Coronary artery (tissue), 2 donors: ENCODE measurements at places on chromosomes 7 and 10.
A peak's percentile ranks its signal among the peaks of the same experiment; 100 is the strongest.

DNA sequence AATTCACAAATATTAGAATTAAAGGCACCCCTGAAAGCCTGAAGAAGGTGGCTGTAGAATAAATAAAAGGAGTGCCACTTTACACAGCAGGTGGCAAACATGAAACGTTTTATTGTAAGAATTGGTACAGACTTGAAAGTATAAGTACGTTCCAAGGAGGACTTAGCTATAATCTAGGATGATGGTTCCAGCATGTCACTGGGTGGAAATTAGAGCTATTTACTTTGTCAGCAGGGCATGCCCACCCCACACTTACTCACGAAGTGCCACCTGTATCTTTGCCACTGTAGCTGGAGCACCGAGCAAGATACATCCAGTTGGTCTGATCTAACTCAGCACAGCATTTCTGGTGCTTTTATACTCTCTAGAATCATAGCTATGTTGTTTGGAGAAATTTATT is 97.8 kb downstream of the GRM8 start:
- DNase-seq, result no peak

GRCh38 chr10:76981251-76981650 is 656.4 kb downstream of the KCNMA1 start:
- DNase-seq, result no peak

DNA sequence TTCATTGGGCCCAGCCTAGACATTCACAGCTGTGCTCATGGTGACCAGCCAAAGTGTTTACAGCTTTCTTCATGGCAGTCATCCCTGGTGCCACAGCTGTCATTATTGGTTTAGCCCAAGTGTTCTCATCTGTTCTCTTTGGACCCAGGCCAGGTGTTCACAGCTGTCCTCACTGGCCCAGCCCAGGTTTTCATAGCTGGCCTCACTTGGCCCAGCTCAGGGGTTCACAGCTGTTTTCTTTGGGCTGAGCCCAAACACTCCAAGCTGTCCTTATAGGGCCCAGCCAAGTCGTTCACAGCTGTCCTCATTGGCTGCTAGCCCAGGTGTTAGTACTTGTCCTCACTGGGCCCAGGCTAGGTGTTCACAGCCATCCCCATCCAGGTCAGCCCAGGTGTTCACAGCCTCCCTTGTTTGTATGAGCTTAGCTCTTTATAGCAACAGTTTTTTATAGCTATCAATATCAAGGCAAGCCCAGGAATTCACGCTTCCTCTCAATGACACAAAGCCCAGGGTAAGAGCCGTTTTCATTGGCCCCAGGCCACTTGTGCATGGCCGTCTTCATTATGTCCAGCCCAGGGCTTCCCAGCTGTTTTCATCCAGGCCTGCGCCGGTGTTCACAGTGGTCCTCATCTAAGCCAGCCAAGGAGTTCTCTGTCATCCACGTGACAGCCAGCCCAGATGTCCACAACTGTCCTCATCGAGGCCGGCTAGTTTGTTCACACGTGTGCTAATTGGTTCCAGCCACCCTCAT is 11.6 kb downstream of the FRG2B start:
- DNase-seq, result no peak

DNA sequence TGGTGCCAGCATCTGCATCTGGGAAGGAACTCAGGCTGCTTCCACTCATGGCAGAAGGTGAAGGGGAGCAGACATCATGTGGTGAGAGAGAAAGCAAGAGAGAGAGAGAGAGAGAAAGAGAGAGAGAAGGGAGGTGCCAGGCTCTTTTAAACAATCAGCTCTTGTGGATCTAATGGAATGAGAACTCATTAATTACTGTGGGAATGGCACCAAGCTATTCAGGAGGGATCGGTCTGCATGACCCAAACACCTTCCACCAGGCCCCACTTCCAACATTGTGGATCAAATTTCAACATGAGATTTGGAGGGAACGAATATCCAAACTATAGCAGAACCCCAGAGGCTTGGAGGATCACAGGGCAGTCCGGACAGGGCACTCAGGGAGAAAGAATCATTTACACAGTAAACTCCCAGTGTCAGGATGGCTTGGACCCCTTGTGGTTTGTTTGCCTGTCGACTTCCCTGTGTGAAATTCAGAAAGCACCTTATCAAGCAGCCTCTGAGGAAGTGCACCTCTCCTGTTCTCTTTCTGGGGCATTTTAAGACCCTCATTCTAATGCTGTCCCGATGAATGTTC is 308.5 kb downstream of the REEP3 start:
- DNase-seq, result no peak

DNA sequence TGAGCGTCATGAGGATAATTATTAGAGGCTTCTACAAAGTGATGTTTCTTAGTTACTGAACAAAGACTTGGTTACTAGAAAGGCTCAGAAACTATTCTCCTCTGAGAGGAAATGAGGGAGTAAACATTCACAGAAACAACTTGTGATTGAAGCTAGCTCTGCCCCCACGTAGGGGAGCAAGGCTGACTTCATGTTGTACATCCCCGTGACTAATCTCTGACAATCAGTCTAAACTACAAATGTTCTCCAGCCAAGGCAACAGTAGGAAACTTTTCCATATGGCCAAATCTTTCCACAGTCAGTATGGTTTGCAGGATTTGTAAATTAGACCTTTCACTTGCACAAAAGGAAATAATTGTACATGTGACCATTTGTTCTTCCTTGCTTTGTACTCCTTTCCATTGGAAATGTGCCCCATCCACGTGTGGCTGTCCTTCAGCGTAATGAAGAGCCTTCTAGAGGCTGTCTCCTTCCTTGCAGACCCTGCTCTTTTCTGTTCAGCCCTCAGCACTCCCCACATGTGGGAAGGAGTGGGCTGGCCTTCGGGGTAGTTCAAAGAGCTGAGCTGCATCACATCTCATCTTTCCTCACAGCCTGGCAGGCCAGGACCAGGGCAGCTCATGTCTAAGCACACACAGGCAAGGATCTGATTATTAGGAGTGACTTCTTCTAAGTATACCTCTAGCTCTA is 93.5 kb downstream of the PCGF5 start:
- no peak for DNase-seq

GRCh38 chr10:101778781-101779543 is 3.0 kb upstream of the FGF8 start:
- peak; percentile 71 for DNase-seq

DNA sequence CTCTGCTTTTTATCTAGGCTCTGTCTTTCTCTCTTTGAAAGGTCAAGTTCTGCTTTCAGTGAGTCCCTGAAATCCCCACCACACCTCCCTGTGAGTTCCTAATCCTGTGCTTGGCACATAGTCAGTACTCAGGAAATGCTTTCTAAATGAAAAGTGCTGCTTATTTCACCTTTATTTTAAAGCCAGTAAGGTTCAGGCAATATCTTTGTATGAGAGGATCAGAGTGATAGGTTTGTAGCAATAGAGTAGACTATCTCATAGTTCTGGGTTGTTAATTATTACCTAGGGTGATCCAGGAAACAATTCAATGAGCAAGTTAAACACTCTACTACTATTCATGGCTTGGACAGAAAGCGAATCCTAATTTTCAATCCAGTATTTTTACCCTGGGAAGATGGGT is 7.4 kb upstream of the LAMB1 start:
- no peak for DNase-seq

GRCh38 chr7:4682621-4683042 is 537 bp downstream of the FOXK1 start:
- no peak for DNase-seq

DNA sequence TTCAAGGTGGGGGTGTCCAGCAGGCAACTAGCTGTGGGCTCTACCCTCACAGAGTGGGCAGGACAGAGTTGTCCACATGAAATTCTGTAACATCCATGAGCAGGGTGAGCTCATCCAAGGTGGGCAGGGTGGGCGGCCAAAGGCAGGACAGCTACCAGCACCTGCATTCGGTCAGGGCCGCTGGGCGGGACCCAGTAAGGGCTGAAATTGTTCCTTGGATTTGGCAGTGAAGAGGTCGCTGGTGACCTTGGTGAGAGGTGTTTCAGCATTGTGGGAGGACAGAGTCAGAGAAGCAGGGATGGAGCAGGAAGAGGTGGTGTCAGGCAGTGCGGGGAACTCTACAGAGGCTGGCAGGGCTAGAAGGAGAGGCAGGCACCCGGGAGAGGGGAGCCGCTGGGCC is 23.9 kb downstream of the ADCYAP1R1 start:
- DNase-seq, result no peak

DNA sequence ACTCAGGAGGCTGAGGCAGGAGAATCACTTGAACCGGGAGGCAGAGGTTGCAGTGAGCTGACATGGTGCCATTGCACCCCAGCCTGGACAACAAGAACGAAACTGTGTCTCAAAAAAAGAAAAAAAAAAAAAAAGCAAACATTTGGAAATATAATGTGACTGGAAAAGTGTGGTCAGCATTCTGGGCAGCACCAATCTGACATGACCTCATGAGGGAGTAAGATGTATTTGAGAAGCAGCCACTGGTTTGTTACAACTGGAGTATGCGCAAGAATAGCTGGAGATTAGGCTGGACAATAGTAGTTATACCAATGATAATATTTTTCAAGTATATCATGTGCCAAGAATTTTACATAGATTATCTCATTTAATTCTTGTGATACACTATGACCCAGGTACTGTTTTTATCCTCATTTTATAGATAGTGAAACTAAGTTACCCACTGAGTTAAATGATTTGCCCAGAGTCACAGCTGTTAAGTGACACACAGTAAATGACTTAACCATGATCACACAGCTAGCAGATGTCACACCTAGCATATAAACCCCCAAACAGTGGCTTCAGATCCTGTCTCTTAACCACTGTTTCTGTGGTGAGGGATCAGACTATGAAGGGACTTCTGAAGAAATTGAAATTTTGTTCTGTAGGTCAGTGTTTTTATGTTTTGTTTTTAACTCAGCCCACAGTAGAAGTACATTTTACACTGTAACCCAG is 11.1 kb downstream of the MCU start:
- no peak for DNase-seq

GRCh38 chr10:22542773-22543172 is 171.6 kb downstream of the PIP4K2A start:
- DNase-seq, result no peak

GRCh38 chr7:139648941-139649425 is 125.5 kb downstream of the CLEC2L start:
- DNase-seq, result no peak

- DNase-seq, result no peak
Measured at GRCh38 chr10:60314069-60314940, 75.4 kb downstream of the ANK3 start.

GRCh38 chr7:47488969-47489342 is 93.0 kb downstream of the TNS3 start:
- no peak for DNase-seq

DNA sequence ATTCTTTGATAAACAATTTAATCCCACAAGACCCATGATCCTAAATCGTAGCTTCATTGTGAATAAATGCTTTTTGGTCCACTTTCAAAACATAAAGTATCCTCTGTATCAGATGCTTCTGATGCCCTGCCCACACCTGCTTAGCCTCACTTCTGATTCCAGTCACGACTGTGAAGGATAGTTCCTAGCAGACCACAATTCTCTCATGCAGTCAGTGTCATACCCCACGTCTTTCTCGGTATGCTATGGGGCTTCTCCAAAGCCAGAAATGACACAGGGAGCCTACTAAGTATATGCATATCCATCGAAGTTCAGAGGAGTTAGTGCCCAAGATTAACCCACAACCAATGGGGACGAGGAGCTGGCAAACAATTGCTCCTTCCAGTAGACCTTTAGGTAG is 27.6 kb upstream of the CTNNA3 start:
- no peak for DNase-seq

- no peak for DNase-seq
Measured at GRCh38 chr10:76649723-76650127, 987.9 kb downstream of the KCNMA1 start.

DNA sequence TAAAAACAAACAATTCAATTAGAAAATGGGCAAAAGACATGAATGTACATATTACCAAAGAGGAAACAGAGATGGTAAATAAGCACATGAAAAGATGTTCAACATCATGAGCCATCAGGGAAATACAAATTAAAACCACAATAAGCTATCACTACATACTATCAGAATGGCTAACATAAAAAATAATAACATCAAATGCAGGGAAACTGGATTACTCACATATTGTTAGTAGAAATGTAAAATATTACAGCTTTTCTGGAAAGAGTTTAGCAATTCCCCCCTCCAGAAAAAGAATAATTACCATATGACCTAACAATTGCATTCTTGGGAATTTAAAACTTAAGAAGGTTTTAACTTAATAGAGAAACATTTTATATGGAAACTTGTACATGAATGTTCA is 232.9 kb upstream of the MTPN start:
- DNase-seq, result no peak

DNA sequence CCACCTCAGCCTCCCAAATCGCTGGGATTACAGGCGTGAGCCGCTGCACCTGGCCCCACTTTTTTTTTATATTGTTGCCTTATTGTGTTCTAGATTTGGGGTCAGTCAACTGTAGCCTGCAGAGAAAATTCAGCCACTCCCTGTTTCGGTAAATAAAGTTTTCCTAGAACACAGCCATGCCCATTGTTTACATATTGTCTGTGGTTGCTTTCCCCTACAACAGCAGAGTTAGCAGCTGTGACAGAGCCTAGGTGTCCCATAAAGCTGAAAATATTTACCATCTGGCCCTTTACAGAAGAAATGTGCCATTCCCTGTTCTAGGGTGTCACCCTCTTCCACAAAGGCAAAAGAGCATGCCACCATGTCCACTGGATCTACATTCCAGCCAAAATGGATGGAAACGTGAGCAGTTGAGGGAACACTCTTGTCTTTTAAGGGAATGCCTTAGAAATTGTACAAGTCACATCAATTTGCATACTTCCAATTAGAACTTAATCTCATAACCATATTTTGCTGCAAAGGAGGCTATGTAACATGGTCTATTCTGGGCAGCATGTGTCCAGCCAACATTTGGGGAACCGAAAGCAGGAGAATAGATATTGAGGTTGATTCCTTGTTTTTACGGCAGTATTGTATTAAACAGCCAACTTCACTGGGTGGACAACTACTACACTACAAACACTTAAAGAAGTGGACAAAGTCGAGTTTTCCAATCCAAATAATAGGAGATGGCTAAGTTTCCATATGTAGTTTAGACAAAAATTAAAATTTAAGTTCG is 11.0 kb upstream of the BLVRA start:
- no peak for DNase-seq

DNA sequence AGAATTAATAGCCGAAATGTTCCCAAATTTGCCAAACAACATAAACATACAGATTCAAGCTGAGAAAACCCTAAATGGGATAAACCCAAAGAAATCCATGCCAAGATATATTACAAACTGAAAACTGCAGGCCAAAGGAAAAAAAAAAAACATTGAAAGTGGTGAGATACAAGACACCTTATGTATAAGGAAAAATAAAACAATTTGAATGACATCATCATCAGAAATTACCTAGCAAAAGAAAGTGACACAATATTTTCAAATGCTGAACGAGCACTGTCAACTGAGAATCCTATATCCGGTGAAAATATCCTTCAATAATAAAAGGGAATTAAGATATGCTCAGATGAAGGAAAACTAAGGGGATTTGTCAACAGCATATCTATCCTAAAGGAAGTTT is 66.5 kb downstream of the PHYHIPL start:
- DNase-seq, result no peak

GRCh38 chr7:2482725-2483451 is 6.7 kb upstream of the GRIFIN start:
- DNase-seq, result no peak
